Astrocyte (in vitro differentiated cells and primary cell): ENCODE measurements at places on chromosomes 16 and 17.
A peak's percentile ranks its signal among the peaks of the same experiment; 100 is the strongest.

DNA sequence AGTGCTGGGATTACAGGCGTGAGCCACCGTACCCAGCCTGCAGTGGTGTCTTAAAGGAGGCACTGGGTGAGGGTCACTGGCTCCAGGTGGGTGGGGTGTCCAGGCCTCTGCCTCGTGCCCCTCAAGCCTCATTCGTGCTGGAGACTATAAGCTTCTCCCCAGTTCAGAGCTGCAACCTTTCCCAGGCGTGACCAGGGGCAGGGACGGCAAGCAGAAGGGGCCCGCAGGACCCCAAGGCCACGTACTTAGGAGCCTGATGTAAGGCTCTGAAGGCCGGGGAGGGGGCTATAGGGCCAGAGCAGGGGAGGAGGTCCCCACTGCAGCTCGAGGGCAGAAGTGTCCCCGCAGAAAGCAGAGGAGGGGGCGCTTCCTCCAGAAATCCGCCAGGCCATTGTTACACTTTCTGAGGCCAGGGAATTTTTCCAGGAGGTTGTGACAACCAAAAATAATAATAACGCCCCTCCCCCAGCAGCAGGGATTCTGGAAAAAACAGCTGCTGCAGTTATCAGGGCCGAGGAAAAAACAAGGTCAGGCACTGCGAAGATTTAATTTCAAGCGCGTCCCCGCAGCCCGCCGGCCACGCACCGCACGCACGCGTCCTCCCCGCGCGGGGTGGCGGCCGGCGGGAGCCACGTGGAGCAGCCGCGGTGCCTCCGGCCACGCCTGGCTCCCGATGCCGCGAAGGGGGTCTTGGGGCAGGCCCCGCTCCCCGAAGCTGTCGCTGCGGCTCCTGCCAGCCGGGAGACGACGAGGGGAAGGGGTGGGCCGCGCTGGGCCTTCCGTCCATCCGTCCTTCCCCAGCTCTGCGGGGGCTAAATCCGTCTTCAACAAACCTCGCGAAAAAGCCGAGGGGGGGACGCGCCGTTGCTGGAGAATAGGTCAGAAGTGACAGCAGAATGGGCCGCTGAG, 45.8 kb upstream of the SLC38A10 start:
- no peak for DNase-seq

DNA sequence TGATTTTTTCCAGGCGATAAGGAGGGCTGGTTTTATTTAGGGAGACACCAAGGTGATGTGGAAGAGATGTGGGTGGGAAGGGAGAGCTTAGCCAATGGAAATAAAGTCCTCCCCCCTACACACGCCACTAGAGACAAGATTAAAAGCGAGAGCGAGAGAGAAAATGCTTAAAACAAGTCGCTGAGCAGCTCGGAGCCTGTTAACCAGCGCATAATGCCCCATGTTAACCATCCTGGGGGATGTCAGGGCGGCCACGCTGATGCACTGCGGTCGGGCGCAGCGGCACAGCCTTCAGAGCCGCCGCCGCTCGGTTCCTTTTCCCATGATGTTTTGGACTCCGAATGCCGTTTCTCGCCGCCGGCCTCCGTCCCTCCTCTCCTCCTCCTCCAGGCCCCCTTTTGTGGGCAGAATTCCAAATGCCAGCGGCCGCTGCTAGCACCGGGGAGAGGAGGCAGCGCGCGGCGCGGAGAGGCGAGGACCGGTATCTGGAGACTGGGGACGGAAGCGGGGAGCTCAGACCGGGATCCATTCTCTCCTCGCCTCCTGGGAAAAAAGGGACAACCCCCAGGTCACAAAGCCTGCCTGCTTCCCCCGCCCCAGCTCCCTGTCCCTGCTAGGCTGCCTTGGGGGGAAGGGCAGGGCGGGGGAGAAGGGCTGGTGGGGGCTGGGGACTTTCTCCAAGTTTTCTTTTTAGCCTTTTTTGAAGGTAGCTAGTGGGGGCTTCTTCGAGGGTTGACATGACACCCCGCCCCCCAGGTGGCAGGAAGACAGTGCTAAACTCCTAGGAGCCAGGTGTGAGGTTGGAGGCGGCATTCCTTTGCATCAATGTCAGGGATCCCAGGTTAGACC, 98.1 kb upstream of the CCL2 start:
- DNase-seq = no peak

DNA sequence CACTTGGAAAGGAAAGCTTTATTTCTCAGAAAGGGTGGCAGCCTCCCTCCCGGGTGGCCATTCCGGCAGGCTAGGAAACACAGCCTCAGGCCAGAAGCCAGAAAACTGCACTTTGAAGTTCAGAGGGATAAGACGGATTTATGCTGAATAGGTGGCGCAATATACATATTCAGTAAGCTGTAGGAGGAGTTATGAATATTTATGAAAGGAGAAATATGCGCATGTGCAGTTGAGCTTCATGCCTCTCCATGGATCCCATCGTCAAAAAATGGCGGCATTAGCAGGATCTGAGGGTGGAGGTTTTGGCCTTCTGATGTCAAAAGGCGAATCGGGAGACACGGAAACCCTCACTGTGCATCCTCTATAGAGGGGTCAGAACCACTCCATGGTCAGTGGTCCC, 82.3 kb downstream of the KATNIP start:
- no peak for DNase-seq

- no peak for DNase-seq
Measured at GRCh38 chr17:38418062-38418692, 10.1 kb upstream of the ARHGAP23 start.

- no peak for DNase-seq
Measured at GRCh38 chr17:19703828-19704613, 12.4 kb downstream of the SLC47A2 start.

DNA sequence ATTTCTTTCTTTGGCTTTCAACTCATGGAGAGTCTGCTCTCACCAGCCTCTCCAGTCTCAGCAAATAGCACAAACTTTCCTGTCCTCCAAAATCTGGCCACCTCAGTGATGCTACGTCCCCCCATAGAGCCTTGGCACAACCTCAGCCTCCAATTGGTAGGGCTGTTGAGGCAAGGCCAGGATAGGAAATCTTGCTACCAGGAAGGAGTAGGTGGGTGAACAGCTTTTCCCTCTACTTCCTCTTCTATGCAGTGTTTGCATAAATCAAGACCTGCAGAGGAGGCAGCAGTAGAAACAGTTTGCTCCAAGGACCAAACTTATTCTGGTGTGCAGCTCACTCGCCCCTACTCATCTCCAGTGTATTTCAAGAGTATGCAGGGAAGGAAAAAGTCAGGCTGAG, 701 bp upstream of the DPEP2 start:
- no peak for DNase-seq

- DNase-seq = no peak
Measured at GRCh38 chr17:63258785-63259184, 187.3 kb downstream of the CYB561 start.

DNA sequence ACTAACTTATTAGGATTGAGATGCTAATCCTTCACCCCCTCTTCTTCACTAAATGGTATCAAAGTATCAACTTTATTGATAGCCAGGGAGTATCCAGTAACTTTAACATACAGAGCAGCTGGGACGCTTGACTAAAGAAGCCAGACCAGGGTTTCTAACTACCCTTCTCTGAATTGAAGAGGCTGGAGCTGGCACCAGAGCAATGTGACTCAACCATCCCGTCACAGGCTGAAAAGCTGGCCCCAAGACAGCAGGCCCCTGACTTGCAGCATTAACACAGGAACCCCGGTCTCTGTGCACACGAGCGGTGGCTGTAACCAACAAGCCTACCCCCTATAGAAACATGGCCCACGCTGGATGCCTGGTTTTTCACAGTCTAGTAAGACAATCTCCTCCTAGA, 59.8 kb downstream of the ANKFN1 start:
- peak; percentile 48 for DNase-seq

DNA sequence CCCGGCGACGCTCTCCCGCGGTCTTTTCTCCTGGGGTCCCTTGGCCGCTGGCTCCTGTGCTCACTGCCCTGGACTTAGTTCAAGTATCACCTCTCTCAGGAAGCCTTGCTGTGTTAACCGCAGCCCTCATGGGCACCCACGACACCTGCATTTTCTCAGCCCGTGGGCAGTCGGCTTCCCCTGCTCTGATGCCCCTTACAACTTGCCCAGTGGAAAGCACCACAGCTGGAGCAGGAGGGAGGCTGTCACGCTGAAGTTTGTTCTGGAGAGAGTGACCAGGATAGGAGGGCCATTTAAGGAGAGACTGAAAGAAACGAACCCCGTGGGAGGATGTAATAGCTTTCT, 395 bp downstream of the STXBP4 start:
- DNase-seq = no peak

DNA sequence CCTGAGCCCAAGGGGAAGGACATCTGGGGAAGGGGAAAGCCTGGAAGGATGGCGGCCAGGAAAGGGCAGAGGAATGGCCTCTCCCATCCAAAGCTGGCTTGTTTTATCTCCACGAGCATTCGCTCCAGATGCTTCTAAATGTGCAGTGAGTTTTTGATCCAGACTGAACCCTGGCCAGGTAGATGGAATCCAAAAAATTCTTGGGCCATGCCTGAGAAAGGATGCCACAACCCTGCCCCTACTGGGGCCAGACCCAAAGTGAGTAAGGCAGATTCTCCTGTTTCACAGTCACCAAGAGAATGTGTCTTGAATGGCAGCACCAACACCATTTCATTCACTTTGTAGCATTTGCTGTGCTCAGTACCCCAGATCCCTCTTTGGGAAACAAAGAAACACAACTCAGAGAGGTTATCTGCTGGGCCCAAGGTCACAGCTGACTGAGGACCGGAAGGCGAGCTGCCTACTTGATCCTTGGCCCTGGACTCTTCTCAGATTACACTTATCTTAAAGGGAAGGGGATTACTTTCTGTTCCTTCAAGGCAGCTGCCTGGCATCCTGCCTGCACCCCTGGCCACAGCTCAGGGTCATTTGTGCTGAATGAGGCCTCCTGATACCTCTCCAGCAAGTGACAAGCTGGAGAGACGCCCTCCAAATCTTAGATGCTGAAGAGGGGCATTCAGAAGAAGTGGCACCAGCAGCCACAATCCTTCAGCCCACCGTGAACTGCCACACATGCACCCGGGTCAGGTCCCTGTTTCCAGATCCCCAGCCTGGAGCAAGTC, 3.6 kb downstream of the LRRC75A start:
- DNase-seq = no peak

- no peak for DNase-seq
Measured at GRCh38 chr17:71870546-71870862, 250.3 kb upstream of the SOX9 start.

DNA sequence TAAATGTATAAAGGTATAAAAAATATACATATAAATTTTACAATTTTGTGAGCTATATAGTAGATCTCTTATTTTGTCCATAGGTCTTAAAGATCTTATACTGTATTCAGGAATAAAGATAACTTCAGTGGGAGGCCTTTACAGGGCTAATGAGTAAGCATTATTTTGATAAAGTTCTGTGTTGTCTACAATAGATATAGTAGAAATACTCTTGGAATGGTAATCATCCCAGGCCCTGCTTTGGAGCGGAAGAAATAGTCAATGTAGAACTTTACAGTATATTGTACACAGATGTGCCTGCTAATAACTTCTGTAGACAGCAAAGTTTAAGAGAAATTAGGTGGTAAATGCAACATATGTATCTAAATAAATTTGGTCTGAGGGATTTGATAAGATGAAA, 42.6 kb downstream of the TENT4B start:
- no peak for DNase-seq

GRCh38 chr16:76428858-76429257, 151.7 kb downstream of the CNTNAP4 start:
- no peak for DNase-seq
